Amniotic stem cell (primary cell): ENCODE measurements at places on chromosomes 5 and 9.
A peak's percentile ranks its signal among the peaks of the same experiment; 100 is the strongest.

GRCh38 chr5:107516452-107517184 lies 154.1 kb downstream of the EFNA5 start:
- DNase-seq, result peak; percentile 12

DNA sequence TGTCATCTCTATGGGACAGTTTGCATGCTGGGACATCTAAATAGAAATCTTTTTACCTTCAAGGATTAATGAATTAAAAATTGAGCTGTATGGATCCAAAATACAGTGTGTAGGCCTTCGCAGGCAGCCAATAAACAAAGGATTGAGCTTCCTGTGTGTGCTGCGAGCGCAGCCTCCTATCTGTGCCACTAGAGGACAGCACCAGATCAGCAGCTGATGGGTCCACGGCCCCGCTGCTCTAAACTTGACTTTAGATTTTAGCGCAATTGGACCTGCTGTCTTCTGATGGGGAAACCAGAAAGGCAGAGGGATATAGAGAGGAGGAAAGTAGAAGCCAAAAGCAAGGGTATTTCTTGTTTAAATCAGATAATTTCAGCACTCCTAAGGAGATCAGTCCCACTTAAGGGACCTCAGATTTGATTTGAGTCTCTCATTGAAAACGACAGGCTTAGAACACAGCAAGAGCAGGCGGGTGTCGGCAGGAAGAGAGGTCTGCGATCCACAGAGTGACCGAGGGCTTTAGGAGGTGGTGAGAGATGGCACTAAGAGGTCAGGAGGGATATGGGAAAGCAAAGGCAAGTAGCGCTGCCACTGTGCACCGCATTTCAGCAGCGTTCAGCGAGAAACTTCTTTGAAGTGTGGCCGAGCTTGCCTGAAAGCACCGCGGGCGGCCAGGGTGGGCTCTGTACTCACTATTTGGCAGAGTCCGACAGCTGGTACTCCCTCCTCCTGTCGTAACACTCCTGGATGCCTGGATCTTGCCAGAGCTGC lies 214.3 kb downstream of the GNA14 start:
- DNase-seq, result peak; percentile 54

- DNase-seq, result no peak
These were observed 39.1 kb downstream of the POC5 start for GRCh38 chr5:75678155-75678554.

GRCh38 chr5:169772256-169772655 lies 135.2 kb downstream of the DOCK2 start:
- DNase-seq, result no peak

DNA sequence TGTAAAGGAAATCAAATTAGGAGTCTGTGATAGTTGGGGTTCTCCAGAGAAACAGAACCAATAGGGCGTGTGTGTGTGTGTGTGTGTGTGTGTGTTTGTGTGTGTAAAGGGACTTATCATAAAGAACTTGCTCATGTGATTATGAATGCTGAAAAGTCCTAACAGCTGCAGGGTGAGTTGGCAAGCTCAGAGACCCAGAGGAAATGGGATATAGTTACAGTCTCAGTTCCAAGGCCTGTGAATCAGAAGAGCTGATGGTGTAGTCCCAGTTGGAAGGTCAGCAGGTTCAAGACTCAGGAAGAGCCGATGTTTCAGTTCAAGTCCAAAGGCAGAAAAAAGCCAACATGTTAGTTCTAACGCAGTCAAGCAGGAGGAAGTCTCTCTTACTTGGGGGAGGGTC lies 214.2 kb downstream of the ELAVL2 start:
- DNase-seq, result no peak

GRCh38 chr5:44402084-44402483 lies 12.9 kb upstream of the FGF10 start:
- DNase-seq, result no peak

DNA sequence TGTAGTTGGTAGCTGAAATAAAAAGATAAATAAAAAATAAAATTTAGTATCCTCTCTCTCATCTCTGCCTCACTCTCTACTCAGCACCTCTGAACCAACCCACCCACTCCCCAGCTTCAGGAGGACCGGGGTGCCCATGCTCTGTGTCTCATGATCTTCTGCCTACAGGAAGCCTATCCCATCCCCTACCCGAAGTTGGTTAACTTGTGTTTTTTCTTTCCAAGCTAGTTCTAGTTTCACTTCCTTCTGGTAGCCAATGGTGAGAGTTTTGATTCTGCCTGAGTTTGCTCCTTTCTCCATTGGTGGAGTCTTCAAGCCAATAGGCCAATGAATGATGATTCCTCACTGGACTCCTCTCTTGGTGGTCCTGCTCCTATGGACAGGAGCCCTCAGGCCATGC lies 32.1 kb downstream of the SNX24 start:
- no peak for DNase-seq

- DNase-seq, result no peak
These were observed 24.1 kb downstream of the SLC1A3 start for GRCh38 chr5:36630201-36631145.

GRCh38 chr5:4188704-4189103 lies 593.1 kb downstream of the IRX1 start:
- DNase-seq, result no peak

DNA sequence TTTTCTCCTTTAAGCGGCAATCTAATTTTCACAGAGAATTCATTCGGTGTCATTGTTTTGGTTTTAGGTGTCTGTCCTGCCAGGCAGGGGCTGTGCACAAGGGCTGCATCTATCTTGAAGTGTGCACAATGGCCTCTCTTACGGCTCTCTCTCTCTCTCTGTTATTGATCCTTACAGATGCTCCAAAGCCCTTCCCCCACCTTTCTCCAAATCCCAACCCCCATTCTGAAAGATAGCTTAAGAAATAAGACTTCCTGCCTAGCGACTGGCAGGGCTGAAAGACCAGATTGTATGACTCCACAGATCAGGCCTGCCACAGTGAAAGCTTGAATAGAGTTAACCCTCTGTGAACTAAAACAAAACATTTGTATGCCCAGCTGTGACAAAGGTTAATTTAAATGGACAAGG lies 86.5 kb upstream of the NR5A1 start:
- no peak for DNase-seq

DNA sequence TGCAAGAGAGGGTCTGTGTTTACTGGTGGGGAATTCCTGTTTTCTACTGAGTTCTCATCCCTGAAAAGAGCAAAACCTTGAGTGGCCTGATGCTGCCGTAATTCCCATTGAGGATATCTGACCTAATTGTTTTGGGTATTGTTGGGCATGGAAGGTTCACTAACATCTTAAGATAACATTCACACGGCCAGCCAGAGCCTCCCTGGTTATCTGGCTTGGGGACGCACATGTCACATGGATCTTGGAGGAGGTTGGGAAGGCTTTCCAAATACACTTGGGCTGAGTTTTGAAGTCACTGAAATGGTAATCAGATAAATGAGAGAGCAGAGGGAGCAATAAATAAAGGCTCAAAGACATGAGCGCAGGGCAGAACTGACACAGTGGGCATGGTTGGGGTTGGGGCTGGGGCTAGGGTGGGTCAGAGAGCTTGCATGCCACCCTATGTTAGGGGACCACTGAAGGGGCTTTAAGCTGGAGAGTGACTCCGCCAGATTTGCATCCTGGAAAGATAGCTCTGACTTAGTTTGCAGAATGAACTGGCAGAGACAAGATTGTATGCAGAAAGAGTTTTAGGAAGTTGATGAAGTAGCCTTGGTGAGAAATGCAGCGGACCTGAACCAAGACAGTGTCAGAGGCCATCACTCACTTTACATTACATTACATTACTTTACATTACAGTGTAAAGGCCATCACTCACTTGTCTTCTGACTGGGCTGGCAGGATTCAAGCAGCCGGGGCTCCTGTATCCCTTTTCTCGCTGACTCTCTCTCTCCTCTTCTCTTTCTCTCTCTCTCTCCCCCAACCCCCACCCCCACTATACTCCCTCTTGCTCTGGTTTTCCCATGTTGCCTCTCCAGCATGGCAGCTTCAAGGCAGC lies 24.2 kb downstream of the SLC1A1 start:
- no peak for DNase-seq

- DNase-seq, result no peak
These were observed 18.9 kb upstream of the ASS1 start for GRCh38 chr9:130425741-130426466.

GRCh38 chr5:77168879-77169244 lies 41.6 kb upstream of the PDE8B start:
- no peak for DNase-seq

DNA sequence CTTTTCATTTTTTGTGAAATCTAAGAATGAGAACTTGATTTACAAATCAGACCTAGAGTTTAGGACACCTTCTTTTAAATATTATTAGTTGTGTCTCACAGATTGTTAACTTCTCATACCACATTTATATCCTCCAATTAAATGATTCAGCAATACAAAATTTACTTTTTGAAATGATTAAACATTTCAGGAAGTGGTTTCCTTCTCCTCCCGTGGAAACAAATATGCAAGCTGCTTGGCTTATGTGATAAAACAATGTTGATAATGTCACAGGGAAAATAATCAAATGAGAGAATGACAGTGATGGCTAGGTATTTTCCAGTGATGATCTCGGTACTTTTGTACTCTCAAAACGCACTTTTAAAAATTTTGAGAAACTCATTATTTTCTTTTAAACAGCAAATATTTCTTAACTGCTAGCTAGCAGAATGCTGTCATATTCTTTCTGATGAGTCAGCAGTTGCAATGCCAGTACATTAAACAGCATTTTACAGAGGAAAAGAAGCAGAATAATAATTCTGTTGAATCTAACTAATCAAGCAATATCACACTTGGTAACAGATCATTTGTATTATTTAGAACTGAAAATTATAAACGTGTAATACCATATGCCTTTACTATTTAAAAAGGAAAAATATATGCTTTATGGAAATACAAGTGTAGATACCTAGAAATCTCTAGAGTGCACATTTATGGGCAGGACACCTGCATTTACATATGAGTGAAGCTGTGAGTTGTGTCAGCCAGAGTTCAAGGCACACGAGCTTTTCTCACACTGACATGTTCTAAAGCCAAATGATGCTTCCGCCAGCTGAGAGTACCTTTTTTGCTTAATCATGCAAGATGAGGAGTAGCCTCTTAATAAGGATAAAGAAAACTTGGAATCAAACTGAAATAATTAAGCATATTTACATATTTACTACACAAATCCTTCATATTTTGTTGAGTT lies 53.6 kb upstream of the CDH18 start:
- no peak for DNase-seq

DNA sequence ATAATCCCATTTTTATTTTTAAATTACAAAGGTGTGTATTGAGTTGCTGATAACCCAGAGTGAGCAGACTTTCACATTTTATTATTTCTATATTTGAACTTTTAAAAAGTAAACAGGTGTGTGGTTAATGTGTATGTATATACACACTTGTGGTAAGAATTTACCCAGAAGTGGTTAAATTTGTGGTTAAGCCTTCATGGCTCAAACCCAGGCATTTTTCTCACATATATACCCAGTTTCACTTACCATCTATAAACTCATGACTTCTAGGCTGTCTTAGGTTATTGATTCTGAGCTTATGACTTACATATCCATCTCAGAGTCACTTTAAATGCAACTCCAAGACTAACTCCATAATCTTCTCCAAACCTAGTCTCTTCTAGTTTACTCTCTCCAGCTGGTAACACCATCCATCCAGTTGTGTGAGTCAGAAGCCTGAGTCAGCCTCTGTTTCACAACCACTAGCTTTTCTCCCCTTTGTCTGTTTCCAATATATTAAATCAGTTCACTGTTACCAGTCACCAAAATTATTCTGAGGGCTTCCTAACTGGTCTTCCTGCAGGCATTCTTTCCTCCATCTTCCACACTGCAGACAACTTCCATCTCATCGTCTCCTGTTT lies 20.2 kb downstream of the ZBED3 start:
- DNase-seq, result no peak

DNA sequence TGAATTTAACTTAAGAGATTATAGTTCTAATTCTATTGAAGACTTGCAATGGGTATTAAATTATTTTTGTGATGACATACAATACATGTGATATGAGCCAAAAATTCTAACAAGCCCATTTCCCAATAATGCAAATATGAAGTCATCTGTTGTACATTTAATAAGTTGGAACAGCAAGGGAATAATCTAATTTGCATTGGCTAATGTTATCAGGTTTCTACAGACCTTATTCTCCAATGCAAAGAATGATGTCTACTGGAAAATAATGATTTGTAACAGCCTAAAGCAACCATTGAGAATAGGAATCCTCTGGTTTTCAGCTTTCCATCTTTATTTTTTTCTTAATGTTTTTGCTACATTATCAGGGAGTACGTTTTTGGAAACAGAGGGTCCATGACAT lies 89.1 kb upstream of the MINAR2 start:
- no peak for DNase-seq

DNA sequence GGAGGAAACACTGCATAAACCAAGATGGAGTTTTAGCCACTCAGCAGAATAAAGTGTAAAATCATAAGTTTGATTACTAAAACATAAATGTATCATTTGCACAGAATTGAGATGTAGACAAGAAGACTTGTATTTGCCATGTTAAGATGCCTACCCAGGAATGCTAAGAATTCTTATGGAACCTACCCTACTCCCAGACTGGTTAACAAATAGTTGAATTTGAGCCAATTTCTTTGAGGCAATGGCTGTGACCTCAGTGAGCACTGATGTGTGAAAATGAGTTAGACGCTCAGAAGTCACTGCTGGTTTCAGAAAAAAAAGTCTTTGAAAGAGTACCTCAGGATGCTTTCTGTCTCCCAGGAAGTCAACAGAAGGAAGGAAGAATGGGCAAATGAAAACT lies 95.6 kb downstream of the ESM1 start:
- DNase-seq, result peak; percentile 24

- DNase-seq, result no peak
These were observed 9.8 kb downstream of the PPP1R26 start for GRCh38 chr9:135489188-135489906.

GRCh38 chr9:95791695-95792094 lies 83.8 kb upstream of the ERCC6L2 start:
- no peak for DNase-seq

DNA sequence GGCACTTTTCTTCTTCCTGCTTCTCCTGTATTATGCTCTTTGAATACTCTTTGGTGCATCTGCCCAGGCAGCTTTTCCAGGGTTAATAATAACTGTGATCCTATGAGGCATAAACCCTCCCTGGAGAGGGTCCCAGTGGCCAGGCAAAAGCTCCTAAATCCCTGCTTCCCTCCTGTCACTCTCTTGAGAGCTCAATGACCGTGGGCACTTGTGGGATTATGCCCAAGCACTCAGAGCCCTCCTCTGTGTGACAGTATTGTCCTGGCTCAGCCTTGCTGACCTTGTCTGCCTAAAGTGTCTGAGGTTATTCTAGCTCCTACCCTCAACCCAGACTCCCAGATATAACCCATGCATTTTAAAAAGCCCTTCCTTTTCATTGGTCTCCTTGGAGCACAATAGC lies 51.9 kb downstream of the GALNT10 start:
- DNase-seq, result no peak
